Karpas-422 (cell line): ENCODE measurements at places on chromosomes 12 and 14. TPM values are rescaled to one million over a fixed set of nuclear protein-coding genes. Genes with fewer than 3 reads are reported as not detected.

- no peak for DNase-seq
Observed at GRCh38 chr14:37711831-37712475, 116.5 kb downstream of the TTC6 start.

DNA sequence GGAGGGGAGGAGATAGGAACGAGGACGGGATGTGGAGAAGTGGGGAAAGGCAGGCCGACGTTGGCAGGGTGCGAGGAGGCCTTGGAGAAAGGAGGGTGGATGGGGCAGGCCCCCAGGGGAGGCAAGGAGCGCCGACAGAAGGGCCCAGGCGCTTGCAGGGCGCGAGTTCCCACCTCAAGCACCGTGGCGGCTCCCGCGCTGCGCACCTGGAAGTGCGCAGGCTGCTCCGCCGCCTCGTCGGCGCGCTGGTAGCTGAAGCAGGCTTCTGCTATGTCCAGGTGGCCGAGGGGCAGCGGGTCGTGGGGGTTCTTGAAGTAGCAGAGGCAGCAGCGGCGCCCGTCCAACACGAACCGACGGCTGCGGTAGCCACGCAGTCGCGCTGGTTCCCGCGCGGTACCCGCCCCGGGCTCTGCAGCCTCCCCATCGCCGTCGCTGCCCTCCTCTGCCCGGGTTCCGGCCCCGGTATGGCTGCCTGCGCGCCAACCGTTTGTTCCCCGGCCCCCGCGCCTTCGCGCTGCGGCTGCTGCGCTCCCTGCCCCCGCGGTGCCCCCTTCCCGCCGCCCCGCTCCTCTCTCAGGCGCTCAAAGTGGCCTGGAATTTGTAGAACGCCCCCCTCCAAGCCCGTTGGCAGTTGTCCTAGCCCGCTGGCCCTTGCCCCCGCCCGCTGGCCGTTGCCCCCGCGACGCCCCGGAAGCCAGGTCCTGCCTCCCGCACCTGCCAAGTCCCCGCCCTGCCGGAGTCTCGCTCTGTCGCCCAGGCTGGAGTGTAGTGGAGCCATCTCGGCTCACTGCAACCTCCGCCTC is 1.1 kb upstream of the ACTR6 start:
- DNase-seq, result peak; percentile 95

DNA sequence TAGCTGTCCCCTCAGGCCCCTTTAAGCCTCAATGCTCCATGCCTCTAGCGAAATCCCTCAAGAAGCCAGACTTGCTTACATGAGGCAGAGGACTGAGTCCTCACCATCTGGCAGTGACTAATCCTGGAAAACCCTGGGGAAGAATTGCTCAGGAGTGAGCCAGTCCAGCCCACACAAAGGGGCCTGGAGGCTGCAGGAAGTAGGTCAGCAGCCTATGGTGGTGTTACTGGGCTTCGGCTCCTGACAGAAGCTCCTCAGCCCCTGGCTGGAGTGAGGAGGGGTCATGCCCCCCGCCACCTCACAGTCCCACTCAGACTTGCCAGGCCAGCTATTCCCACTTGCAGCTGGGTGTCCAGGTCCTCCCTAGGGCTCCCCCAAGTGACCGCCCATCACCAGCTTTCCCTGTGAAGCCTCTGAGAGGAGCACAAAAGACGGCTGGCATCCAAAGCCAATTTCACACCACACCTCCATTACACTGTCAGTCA is 250.5 kb downstream of the DPF3 start:
- no peak for DNase-seq

DNA sequence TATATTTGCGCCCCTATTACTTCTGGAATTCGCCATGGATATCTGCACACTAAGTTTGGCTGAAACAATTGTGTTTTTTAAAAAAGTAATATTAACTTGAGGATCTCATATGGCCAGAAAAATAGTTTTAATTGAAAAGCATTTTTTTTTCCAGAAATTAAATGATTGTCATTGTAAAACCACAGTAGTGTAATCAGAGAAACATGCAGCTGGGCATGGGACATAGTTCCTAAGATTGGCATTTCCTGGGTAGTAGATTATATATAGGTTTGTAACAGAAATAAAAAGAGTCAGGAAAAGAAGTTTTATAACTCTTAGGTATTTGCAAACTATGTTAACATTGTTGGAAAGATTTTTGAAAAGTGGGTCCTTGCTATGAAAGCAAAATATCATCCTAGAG is 17.6 kb downstream of the SSPN start:
- DNase-seq, result no peak

DNA sequence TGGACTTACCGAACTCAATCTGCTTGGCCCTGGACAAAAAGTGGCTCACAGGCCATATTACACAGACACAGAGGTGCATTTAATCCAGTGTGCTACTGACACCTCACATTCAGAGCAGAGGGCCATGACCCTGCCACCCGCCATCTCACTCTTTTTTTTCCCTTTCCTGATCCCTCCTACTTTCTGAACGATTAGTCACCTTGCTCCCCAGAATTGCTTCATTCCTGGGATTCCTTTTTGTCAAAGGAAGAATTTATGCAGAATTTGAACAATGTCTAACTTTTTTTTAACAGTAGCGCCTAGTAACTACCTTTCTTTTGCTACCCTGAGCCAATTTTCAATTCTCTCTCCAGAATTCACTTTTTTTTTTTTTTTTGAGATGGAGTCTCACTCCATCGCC is 4.6 kb downstream of the PKP2 start:
- DNase-seq, result no peak

The RNASE3 gene
- not detected in 2 replicates for total RNA-seq

DNA sequence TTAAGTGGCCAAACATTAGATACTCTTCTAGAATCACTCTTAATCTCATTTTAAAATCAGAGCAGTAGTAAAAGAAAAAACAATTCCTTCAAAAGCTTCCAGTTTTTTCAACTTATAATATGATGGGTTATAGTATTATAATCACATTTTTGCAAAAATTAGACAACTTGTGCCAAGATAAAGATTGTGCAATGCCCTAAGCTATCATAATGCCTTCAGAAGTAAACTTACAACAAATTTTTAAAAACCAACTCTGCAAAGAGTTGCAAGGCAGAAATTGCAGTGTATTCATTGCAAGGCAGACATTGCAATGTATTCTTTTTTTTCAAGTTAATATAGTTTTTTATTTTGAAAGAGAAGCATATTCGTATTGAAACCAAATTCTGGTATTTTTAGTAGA is 47.2 kb upstream of the KITLG start:
- no peak for DNase-seq
